ENCODE measurements at places on chromosomes 2 and 18.

DNA sequence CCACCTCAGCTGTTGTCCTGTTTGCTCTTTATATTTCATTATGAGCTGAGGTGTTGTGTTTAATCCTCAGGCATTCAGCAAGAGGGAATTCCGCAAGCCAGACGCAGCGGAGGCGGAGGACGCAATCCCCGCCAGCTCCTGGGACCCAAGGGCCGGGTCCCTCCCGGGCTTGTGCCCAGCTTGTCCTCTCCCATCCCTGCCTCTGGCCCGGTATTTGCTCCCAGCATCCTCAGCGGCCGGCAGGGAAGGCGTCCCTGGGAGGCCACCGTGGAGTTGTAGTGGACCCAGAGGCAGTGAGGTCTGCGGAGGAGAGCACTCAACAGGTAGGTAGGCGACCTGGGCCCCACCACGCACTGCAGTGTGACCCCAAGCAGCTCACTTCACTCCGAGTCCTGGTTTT lies 42.5 kb upstream of the FOSL2 start:
- no peak for DNase-seq

DNA sequence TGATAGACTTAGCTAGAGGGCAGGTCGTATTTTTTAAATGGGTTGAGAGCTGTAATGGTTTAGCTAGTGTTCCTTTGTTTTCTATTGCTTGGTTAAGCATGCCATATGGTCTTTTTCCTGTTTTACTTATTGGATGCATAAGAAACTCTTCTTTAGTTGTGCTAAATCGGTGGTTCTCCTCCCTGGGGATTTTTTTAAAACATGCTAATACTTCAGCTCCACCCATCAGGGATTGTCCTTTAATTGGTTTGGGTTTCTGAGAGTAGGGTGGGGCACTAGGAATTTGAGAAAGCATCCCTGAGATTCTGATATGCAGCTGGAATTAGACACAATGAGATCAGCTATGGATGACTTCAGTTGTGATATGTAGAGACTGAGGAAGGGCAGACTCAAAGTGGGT lies 497.2 kb downstream of the THSD7B start:
- no peak for DNase-seq

- DNase-seq, result no peak
Measured at GRCh38 chr18:2411381-2411960, 159.8 kb downstream of the METTL4 start.

DNA sequence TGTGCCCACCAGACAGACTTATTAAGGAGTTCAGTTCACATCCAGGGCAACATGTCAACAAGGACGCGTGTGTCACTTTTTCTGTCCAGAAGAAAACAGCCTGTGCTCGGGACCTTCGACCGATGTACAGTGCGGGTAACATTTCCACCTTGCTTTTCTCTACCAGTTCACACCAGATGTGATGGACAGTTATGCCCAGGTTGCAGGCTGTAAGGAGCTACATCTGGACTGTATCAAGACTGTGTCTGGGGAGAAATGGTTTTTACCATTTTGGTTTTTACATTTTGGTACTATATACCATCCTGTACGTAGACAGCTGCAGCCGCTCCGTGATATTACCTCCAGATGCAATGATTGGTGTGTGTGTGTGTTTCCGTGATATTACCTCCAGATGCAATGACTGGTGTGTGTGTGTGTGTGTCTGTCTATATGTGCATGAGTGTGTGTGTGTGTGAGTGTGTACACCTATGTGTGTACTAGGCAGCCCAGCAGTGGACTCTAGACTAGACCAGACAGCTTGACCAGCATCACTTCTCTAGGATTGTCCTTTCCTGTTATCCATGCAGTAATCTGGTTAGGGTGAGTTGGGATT lies 118.0 kb downstream of the COL6A3 start:
- DNase-seq, result no peak

GRCh38 chr2:52428224-52428623 lies 1339.4 kb upstream of the CHAC2 start:
- DNase-seq, result no peak

DNA sequence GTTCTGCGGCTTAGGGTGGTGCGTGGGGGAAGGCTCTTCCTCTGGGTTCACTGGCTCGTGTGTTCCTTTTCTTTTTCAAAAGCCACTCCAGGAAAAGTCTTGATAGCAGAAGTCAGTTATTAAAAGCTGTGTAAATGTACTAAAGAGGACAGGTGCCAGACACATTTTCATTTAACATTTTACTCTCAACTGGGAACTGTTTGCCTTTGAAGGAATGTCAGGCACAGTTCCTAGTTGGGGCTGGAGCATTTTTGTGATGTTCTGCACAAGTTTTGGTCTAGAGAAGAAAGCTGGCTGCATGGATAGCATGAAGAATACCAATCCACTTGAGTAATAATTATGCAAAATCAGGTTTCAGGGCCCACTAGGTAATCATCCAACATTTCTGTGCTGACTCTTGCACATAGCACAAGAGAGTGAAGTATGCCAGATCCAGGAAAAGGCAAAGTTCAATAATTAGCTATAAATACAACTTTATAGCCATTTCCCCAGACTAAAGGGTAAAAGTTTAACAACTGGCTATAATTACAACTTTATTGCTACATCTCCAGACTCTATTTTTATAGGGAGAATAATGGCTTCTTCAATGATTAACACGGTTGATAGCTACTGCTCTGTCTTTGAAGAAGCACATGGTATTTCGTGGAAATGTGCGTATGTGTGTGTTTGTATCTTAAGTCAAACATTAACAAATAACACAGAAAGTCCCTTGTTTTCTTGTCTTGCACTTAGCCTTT lies 16.2 kb downstream of the SCYGR8 start:
- no peak for DNase-seq

- DNase-seq, result no peak
Measured at GRCh38 chr2:32124660-32125059, 41.0 kb upstream of the SLC30A6 start.

- DNase-seq, result no peak
Measured at GRCh38 chr2:233857511-233858141, 3.3 kb upstream of the HJURP start.

GRCh38 chr2:12730265-12730664 lies 13.5 kb downstream of the TRIB2 start:
- DNase-seq, result no peak

- DNase-seq, result no peak
Measured at GRCh38 chr2:116987447-116987846, 827.0 kb upstream of the DDX18 start.

DNA sequence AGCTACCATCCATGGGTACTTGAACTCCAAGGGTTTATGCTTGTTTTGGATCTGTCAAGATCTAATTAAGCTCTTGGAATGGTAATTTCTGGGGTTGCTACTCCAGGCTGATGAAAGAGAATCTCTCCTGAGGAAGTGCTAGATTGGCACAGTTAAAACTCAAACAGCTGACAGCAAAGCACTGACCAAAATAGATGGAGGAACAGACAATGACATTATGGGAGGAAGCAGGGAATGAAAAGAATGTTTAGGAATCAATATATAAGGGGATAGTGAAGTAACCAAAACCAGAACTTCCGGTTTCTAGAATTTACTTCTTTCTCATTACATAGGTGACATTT lies 6.3 kb downstream of the THUMPD2 start:
- DNase-seq, result no peak

DNA sequence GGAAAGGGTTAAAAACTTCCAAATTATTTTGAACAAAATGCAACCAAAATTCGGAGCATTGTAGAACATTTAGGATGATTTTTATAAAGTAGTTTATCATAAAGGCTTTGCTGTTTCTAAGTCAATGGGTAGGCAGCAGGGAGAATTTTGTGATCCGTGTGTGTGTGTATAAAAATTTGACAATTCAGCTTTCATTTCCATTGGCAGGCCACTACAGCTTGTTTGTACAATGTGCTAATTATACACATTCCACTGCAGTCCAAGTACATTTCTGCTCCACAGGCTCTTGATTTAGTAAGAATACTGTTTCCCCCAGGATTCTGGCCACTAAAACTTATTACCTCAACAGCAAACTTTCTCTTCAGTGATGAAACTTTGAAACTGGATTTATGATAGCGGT lies 71.8 kb upstream of the LTBP1 start:
- DNase-seq, result no peak

- peak; percentile 14 for DNase-seq
Measured at GRCh38 chr2:205555566-205556230, 126.6 kb upstream of the NRP2 start.

GRCh38 chr2:92074549-92074898 lies 2796.7 kb upstream of the TEKT4 start:
- DNase-seq, result no peak

DNA sequence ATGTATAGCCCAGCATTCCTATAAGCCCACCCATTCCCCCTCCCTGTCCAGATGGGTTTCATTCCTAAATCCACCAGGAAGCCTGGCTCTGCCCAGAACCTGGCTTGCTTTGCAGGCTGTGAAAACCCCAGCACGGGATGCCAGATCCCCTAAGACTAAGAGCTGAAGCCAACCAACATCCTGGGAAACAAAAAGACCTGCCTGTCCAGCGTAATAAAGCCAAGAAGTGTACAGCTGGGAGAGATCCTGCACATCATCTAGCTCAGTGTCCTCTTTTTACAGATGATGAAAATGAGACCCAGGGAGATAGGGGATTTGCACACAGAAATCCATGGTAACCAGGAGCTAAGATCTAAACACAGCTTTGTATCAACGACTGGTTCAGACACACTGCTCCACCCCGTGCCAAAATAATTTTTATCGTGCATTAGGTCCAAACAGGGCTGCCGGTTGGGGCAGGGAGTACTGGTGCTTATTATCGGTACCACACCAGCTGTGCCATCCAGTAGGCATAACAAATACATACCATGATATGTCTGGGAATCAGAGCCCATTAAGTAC lies 2.9 kb downstream of the RND3 start:
- peak; percentile 46 for DNase-seq

DNA sequence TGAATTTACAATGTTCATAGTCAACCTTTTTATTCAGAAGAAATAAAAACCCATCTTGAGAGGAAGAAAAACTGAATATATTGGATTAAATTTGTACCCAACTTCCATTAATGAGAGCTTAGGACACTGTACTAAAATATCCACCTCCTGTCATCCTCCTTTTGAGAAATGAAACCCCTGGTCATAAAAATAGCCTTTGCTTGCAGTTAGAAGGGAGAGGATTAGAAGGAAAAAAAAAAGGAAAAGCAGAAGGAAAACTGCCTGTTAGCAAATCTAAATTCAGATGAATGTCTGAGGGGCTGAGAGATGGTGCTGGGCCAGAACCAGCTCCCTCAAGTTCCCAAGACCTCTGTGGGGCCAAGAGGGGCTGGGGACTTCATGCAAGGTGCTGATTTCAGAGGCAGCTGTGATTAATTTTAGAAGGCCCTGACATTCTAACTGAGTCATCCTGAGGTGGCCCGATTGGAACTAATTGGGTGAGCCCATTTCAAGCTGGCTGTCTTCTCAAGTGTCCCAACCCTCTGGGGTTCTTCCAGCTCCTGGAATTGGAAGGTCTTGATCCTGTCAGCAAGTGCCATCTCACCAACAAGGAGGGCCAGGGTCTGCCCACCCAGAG lies 38.4 kb upstream of the BIN1 start:
- no peak for DNase-seq

DNA sequence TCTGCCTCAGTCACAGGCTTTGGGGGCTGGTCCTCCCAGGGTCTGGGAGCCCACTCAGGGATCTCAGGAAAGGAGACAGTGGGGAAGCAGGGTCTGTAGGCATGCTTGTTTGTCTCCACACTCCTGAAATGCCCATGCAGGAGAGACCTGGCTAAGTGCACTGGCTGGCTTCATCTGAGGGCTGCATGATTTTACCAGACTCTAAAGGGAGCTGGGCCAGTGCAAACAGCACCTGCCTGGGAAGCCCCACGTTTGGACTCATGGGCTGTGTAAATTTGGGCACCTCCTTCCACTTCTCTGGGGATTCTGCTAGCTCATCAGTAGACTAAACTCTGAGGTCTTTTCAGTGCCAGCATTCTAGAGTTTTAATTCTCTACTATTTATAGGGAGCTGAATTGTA lies 33.7 kb downstream of the LYPD1 start:
- DNase-seq, result no peak

- DNase-seq, result no peak
Measured at GRCh38 chr2:129050101-129050500, 731.4 kb upstream of the HS6ST1 start.

GRCh38 chr2:11505652-11506610 lies 27.9 kb upstream of the GREB1 start:
- DNase-seq, result peak; percentile 86

GRCh38 chr2:208228476-208228875 lies 26.4 kb downstream of the IDH1 start:
- DNase-seq, result no peak

- DNase-seq, result no peak
Measured at GRCh38 chr2:160952464-160953254, 207.6 kb upstream of the TANK start.

GRCh38 chr2:15354596-15355366 lies 206.4 kb downstream of the NBAS start:
- no peak for DNase-seq

GRCh38 chr2:112811841-112812306 lies 24.7 kb downstream of the IL1B start:
- no peak for DNase-seq

DNA sequence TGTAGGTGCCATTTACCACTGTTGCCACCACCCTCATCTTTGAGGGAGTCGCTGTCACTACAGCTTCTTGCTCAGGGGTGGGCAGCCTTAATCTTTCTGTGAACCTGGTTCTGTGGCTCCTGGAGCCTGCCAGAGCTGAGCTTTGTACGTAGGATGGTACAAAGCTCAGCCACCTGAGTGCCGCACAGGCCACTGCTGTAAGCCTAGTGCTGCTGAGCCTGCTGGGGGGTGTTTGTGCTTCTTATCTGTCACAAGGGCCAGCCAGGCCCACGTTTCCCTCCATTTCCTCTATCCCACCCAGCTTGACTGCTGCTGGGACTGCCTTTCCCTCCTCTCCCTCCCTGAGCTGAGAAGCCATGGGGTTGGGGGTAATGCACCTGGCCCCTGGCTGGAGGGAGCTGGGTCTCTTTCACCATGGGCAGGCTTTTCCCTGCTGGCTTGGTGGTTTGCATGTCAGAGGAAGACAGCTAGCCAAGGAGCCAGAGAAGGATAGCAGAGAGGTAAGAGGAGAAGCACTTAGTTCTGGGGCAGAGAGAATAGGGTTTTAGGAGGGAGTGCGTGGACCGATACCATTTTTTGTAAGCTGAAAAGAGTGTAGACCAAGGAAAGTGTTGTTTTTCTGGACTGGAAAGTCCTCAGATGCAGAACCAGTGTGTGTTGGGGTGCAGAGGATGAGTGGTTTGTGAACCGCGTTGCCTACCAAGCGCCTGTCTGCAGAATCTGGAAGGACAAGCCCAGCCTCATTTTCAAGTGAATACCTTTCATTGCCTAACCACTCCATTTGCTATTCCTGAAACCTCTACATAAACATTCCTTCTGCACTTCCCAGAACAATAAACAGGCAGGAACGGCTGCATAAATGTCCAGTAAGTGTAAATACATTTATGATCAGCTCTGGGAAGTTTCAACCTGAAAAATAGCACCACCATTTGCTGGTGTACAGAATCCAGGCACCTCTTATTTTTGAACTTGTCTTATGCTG lies 45.1 kb upstream of the FHL2 start:
- no peak for DNase-seq

- no peak for DNase-seq
Measured at GRCh38 chr2:22499082-22499839, 885.7 kb upstream of the KLHL29 start.

DNA sequence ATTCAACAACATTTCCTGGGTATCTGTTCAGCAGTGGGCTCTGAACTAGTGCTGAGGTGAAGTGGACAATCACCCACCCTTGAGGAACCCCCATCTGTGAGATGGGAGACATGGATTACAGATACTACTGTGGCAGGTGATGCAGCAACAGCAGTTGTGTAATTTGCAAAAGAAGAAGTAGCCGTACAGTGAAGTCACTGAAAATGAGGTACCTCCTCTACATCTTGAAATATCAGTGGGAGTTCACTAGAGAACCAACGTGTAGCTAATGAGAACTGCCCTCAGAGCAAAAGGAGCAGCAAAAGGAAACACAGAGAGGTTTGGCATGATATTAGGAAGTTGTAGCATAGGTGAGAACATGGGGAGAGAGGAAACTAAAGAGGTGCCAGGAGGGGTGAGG lies 41.3 kb downstream of the VSNL1 start:
- no peak for DNase-seq

Measured in DMS79 treated with DMSO at 0.1 percent for 48 hours (cell line).